ENCODE measurements at places on chromosomes 4 and X.

DNA sequence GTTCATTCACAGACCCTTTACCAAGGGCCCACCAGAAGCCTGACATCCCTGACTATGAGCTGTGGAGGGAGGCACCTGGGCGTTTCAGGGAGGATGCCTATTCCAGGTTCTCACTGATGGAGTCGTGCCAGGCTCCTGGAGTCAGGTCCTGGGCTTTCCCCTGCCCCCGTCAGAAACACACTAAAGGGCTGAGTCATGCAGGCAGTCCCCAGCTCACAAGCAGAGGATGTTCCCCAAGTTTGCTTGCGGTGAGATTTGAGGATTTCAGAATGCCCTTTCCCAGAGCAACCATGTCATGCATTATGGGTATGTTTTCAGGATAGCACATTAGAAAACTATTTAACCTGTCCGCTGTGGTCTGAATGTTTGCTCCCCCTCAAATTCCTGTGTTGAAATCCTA is 45.2 kb downstream of the FHDC1 start:
- DNase-seq, result no peak

DNA sequence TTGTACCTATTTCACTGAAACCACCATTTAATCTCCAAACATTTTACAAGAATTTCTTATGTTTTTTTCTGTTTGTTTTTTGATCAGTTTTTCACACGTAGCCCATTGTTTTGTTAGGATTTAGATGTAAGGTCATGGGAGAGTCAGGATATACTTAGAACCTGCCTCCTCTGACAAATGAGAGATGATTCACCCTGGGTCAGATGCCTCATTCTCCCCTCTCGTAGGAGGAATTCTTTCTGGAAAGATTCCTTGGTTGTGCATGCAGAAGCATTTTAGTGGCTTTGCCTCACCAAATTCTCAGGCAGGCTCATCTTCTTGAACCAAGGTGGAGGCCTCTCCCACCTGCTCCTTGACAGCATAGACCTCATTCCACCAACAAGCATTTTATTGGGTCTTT is 599.3 kb downstream of the SPRY1 start:
- no peak for DNase-seq

DNA sequence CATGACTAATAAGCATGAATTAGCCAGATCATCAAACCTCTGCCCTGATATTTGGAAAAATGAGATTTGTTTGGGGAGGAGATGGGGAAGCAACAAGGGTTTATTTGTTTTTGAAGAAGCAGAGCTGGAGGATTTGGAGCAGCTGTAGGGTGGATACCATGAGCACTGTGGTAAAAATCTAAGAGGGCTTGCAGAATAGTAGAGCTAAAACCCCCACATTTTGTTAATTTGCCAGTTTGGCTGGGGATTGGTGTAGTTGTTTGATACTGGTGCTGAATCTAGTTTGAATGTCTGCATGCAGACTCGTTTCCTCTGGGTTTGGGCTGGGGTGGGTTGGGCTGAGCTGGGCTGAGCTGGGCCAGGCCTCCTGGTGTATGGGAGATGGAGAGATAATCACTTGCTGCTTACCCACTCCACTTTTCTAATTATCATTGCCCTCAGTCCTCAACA is 43.7 kb downstream of the SMAD1 start:
- DNase-seq, result no peak

- DNase-seq, result no peak
Observed at GRCh38 chr4:56626420-56626819, 54.7 kb downstream of the HOPX start.

GRCh38 chr4:42489095-42489494 is 91.8 kb downstream of the SHISA3 start:
- DNase-seq, result no peak

- DNase-seq, result no peak
Observed at GRCh38 chr4:184022679-184023383, 117.7 kb downstream of the STOX2 start.

- no peak for DNase-seq
Observed at GRCh38 chrX:39819921-39820849, 277.6 kb downstream of the BCOR start.
